Hair follicular keratinocyte (primary cell): ENCODE measurements at places on chromosomes 4 and X. TPM values are rescaled to one million over a fixed set of nuclear protein-coding genes. Genes with fewer than 3 reads are reported as not detected.

Gene DGAT2L6
- not detected in 2 replicates for total RNA-seq

Gene SPANXA1
- total RNA-seq, result not detected in 2 replicates

Gene HERC6
- total RNA-seq, result 4.5 and 4.9 TPM in 2 replicates

Gene UNC5C
- total RNA-seq, result 0.04 TPM in 1 of 2 replicates, not detected in the other

Gene TNIP3
- 0.23 and 1.4 TPM in 2 replicates for total RNA-seq

Gene ADGRL3
- total RNA-seq, result under 0.01 TPM in 1 of 2 replicates, not detected in the other

Gene N4BP2
- 3.1 and 7.3 TPM in 2 replicates for total RNA-seq

Gene TBC1D25
- total RNA-seq, result 8.7 and 11.5 TPM in 2 replicates

Gene NEUROG2
- total RNA-seq, result not detected in 2 replicates

Gene OPN1LW
- not detected in 2 replicates for total RNA-seq
